ENCODE measurements at places on chromosomes 1 and 21.

- no peak for DNase-seq
These were observed 231.7 kb upstream of the ZRANB2 start for GRCh38 chr1:71312545-71312944.

DNA sequence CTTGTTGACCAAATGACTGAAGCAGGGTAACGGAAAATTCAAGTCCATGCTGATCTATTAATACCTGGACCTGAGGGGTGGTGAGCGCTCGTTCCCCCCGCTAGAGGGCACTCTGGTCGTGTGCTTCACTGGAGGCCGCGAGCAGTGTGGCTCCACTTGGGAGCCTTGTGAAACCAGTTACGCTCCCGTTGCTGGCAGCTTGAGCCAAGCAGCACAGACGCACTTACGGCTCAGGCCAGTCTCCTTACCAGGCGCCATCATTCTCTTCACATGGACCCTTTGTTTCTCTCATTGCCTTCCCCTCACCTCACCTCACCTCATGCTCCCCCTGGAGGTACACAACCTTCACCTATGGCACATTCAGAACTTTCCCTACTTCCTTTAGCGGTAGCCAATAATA, 49.7 kb upstream of the TSPAN2 start:
- peak; percentile 57 for DNase-seq

GRCh38 chr1:12585536-12585935, 32.5 kb downstream of the DHRS3 start:
- no peak for DNase-seq

DNA sequence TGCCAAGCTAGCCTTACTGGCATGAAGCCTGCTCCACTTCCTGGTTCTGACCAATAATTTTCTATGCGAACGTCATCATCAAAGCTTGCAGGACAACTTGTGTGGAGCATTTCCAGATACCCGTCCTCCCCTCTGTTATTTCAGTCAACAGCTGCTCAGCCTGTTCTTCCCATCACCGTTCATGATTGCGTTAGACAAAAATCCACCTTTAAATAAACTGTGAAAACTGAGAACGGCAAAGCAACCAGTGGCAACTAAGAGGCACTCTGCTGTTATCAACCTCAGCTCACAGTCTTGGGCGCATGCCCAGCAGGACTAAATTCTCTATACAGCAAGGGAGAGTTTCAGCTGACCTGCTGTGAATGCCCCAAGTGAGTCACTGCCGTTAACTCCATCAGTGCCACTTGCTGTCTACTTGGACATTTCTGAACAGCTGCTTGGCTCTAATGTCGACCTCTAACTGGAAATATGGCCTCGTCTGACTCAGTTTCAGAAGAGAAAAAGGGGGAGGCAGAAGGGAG, 207.4 kb upstream of the RUNX1 start:
- DNase-seq = no peak
